Activated naive CD4-positive, alpha-beta T cell treated with anti-CD3 and anti-CD28 coated beads for 36 hours (primary cell): ENCODE measurements at places on chromosomes 6 and 20.

- DNase-seq, result no peak
These were observed 336.2 kb downstream of the FOXA2 start for GRCh38 chr20:22248051-22248667.

- DNase-seq, result no peak
These were observed 86.3 kb downstream of the SOX4 start for GRCh38 chr6:21679761-21680265.

- DNase-seq, result no peak
These were observed 36.6 kb downstream of the ERGIC3 start for GRCh38 chr20:35578469-35578868.

- DNase-seq, result no peak
These were observed 192.2 kb upstream of the LRFN2 start for GRCh38 chr6:40779409-40779808.

DNA sequence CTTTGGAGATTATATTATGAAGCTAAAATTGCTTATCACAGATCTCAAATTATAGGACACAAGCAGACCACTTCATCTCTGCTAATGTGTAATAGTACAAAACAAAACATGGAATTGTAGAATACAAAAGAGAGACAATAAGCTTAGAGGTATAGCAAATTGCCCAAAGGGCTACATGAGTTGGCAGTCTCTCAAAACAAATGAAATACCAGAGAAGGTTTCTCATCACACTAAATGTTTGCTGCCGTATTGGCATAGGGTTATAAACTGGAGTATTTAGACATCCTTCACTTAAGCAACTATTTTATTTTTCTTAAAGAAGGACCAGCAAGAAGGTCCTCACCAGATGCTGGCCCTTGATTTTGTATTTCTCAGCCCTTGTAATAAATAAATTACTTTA lies 5.9 kb upstream of the EYA4 start:
- no peak for DNase-seq
